ENCODE measurements at places on chromosomes 12 and 14.

GRCh38 chr14:50619569-50620141 is 48.5 kb downstream of the SAV1 start:
- no peak for DNase-seq

GRCh38 chr12:11183011-11183410 is 3.7 kb downstream of the TAS2R42 start:
- no peak for DNase-seq

- no peak for DNase-seq
These were observed 3.6 kb upstream of the RAD51AP1 start for GRCh38 chr12:4535092-4535491.

GRCh38 chr14:97948841-97949240 is 1151.7 kb downstream of the VRK1 start:
- DNase-seq, result no peak

DNA sequence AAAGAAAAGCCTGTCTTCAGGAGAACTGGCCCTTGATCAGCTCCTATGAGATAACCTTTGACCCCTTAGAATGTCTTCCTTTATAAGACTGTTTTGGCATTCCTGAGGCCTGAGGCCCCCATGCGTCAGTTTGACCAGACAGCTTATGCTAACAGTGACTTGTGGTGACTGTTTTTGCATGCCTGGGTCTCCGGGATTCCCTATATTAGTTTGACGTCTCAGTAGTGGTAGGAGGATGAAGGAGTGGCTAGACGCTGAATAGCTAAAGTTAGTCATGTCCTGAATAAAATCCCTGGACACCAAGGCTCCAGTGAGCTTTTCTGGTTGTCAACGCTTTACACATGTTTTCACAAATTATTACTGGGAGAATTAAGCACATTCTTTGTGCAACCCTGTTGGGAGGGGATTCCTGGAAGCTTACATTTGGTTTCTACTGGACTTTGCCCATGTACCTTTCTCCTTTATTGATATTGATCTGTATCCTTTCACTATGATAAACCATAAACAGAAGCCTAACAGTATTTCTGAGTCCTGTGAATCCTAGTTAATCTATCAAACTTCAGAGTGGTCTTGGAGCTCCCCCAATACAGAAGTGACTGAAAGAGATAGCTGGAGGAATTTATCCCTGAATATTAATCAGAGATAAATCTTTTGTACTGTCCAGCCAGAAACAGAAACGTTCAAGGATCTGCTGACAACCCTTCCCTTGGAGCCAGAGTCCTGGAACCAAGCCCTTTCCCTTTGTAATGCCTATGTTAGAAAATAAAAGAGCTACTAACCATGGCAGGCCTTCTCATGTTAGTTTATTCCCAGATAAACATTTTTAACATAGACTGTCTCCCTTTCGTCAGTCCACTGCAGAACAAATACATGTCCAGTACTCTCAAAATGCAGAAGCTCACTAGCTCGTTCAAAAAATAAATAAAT is 479.2 kb downstream of the RPS29 start:
- DNase-seq, result no peak
